MV-4-11 (cell line): ENCODE measurements at places on chromosomes 6 and 20.

GRCh38 chr6:156934069-156934460, 156.9 kb downstream of the ARID1B start:
- no peak for DNase-seq

DNA sequence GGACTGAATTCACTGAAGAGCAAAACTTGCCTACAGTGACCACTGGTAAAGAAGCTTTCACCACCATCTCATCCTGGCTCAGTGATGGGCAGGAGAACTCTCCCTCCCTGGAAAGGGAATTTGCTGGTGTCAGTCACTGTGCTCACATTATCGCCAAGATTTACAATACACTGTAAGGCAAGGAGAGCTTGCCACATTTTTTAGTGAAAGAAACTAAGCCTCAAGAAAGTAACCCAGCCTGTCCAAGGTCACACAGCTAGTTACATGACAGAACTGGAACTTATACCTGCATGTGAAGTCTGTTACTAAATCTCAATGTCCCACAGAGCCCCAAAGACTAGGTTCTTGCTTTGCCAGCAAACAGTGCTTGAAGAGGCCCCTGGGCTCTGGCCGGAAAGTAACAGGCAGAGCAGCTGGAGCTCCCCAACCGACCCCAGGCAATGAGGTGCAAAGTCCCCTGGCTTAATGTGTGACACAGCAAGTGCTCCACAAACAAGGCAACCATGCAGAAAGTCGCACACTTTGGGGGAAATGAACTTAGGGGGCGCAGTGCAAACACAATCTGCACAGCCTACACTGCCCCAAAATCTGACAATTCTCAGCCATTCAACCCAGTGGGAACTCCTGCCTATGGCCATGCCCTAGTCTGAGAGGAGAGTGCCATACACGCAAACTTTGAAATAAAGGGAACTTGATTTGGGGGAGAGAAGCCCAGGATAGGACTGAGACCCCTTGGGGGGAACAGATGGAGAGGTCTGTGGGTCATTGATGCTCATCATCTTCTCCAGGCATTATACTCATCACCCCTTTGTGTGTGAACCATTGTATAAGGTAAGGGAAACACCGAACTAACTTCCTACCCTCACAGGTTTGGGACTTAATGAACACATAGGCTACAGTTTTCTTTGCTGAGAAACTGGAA, 1.9 kb downstream of the BCL2L1 start:
- DNase-seq, result no peak

GRCh38 chr6:10531942-10532341, 10.8 kb downstream of the GCNT2 start:
- DNase-seq, result no peak

DNA sequence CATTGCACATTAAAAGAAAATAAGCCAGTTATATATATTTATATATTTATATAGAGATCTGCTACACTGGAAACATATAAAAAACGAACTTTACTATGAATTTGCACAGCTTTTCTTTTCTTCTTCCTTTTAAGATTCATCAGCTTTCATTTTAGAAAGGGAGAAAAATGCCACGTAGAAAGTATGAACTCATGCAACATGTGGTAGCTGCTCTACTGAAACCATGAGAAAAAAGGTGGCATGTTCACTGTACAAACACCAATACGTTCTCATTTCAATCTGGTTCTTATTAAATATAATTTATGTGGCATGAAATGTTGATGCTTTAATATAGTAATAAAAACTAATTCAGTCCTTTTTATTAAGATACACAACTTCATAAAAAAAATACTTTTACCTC, 68.8 kb upstream of the THEMIS start:
- no peak for DNase-seq

GRCh38 chr6:63353286-63353630, 33.5 kb upstream of the LGSN start:
- no peak for DNase-seq

DNA sequence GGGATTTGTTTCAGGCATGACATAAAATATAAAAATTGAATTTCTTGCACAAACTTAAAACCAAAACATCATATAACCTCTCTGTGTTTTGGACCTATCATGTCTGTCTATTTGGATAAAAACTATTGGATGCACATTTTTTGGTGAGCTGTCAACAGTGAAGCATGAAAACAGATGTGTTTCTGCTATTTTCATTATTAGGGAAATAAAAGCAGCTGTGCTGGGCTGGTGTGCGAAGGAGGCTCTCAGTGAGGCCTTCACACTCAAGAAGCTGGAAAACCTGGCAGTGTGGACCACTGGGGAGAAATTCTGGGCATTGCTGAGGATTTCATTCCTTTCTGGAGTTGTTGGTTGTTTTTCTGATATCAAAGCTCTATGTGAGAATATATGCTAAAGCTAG, 395.3 kb downstream of the GJA1 start:
- no peak for DNase-seq
